ENCODE measurements at places on chromosomes 12 and 14.

DNA sequence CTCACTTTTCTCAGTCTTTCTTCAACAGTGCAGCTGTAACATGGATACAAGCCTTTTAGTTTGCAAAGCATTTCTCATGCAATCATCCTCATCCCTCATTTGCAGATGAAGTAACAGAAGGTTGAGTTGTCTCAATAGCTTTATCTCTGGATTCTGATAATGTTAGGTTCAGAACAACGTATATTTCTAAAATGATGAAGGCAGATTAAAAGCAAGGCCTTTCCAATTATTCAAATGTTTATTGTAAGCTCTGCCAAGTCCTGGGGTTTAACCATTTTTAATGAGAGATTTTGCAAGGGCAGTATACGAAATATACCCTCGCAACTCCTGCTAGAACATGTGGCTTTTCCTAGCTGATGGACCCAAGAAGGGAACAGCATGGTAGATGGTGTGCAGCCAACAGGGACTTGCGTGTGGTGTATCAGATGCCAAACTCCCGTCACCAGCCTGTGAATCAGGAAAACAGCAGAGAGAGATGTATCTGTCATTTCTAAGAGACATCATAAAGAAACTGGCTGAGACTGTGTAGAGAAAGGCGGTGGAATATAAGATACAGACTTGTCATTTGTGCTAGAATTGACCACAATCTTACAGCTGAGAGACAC lies 319.7 kb downstream of the MED13L start:
- DNase-seq = no peak

DNA sequence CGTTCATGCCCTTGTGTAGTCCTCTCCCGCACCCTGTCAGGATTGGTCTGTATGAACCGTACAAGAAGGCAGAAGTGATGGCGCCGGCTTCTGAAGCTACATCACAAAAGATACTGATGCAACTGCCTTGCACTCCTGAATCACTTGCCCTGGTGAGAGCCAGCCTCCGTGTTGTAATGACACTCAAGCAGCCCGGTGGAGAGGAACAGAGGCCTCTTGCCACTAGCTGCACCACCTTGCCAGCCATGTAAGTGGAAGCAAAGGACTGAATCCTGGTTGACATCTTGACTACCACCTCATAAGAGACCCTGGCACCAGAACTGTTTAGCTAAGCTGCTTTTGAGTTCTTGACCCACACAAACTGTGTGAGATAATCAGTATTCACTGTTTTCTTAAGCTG lies 266.0 kb downstream of the ERC1 start:
- no peak for DNase-seq

- DNase-seq = no peak
Observed at GRCh38 chr12:90515199-90516175, 439.5 kb downstream of the CCER1 start.

- DNase-seq = no peak
Observed at GRCh38 chr12:82149045-82149444, 209.1 kb downstream of the CCDC59 start.

DNA sequence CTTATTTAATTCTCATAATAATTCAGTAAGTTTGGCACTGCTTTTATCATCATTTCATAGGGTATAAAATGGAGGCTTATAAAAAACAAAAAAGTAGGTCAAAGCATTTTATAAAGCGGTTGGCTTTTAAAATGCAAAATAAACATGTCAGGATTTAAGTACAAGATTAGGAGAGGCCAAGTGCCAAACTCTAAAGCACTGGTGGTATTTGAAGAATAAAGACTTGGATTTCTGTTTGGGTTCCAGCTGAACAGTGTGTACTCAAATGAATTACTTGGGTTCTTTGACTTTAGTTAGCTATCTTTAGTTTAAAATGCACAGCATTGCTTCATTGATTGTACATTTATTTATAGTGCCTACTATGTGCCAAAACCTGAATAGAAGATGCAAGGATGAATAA lies 966.6 kb upstream of the SEL1L start:
- DNase-seq = no peak

- no peak for DNase-seq
Observed at GRCh38 chr14:88170333-88170732, 152.7 kb downstream of the KCNK10 start.

DNA sequence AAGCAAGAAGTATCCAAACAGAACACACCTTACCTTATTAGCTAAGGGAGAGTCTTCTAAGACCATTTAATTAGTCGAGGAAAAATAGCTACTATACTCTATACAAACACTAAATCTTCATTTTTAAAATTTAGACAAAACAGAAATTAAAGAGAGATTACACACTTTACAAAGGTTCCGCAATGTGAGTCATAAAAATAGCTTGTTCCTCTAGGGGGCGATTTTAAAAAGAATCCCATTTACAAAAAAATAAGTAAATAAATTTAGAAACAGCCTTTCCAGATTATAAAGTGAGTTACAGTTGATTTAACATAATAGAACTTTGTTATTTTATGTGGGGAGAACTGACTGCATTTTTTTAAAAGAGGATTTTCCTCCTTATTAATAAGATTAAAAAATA lies 201.6 kb downstream of the PAX9 start:
- DNase-seq = no peak

DNA sequence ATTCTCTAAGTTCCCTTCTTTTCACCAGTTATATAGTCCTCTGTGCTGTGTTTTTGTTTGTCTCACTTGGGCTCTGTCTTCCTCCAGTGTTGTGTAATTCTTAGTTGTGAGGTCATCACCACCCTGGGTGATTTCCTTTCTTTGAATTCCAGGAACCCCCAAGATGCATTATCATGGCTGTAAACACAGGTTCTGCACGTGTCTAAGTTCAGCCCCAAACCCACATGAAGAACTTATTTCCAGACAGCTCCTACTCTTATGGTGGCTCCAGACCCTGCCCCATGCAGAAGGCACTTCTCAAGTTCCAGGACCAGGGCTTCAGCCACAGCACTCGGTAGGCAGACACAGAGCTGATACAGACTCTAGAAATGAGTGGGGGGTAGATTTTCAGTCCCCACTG lies 560.5 kb downstream of the BCL11B start:
- DNase-seq = peak; percentile 12

GRCh38 chr12:80912901-80913770 lies 24.6 kb downstream of the LIN7A start:
- DNase-seq = no peak

DNA sequence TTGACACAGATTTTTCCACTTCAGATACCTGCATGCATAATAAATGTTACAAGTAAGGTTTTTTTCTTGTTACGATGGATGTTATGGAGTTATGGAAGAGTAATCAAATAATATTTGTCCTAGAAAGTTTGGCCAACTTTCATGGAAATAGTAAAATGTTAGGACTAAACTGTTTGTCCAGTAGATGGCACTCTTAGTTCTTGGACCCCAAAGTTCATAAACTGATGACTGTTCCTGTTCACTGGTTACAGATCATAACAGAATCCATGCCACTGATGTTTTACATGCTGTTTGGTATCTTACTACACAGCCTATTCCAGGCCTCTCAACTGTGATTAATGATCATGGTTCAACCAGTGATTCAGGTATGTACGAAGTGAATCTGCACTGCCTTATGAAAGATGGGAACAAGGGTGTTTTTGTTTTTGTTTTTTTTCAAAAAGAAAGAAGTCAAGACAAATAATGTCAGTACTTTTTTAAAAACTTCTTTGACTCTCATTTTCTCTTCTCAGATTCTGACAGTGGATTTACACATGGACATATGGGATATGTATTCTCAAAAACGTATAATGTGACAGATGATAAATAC lies 48.8 kb upstream of the SLCO1C1 start:
- DNase-seq = no peak

DNA sequence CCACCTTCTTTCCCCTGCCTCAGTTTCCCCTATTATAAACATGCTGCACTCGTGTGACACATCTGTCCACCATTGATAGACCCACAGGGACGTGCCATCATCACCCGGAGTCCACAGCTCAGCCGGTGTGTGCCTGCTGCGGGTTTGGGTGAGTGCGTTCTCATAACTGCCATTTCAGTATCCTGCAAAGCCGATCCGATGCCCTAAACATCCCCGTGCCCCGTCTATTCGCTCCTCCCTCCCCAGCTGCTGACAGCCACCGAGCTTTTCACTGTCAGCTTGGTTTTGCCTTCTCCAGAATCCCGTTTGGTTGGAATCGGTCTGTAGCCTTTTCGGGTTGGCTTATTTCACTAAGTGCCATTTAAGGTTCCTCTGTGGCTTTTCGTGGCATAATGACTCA lies 3.9 kb downstream of the LRCOL1 start:
- DNase-seq = no peak

DNA sequence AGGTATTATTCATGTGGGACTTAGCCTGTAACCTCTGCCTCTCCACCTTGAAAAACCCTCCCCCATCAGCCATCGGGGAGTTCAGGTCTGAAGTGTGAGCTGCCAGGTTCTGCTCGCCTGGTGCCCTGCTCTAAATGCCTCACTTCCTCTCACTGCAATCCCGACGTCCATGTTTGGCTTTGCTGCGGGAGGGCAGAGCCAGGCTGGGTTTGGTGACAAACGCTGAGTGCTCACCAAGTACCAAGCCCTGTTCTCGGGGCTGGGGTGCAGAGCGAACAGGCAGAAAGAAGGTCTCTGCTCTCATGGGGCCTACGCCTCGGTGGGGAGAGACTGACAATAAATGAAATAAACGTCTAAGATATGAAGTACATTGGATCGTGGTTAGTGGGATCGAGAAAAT lies 2.1 kb upstream of the ADGRD1 start:
- no peak for DNase-seq

DNA sequence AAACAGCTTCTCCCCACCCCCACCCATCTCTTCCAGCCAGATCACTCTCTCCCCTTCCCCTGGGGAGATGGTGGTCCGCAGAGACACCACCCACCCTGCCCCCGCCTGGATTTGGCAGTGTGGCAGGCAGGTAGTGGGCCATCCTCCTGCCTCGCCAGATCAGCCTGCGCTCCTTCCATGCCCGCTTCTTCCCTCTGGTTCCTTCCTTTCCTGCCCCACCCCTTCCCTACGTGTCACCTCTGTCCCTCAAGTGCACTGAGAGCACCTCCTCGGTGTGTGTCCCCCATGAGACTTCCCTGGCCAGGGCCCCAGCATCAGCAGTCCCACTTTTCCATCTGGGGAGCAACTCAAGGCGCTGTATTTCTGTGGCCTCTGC lies 632 bp downstream of the NYNRIN start:
- DNase-seq = no peak

DNA sequence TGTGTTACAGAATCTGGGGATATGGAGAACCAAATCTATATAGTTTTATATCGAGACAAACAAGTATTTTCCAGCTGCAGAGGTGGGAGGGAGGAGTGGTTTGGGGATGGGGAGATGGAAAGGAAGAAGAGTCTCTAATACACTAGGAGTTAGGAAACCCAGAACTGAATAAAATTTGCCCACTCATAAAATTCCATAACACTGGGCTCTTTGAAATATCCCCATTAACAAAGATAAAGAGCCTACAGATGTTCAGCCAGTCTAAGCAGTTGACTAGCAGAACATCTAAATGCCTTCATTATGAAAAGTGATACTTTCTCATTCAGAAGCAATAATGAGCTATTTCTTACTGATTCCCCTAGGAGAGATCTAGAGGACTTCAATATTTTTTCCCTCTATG lies 151.7 kb upstream of the GZMB start:
- DNase-seq = no peak

DNA sequence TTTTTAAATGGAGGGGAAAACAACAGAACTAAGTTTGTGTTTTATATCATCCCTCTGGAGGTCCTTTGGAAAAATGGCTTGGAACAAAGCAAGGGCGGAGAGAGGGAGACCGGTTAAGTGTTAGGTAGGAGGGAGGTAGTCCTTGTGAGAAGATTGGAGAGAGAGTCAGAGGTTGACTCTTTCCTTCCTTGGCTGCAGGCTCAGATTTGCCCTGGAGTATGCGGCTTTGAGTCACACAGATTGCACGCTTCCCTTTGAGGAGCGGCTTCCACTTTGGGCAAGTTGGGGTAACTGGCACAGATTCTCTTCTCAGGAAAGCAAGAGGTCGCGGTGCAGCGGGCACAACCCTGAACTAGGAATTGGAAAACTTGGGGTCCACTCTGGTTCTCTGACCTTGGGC lies 9.9 kb downstream of the SOCS2 start:
- DNase-seq = no peak

DNA sequence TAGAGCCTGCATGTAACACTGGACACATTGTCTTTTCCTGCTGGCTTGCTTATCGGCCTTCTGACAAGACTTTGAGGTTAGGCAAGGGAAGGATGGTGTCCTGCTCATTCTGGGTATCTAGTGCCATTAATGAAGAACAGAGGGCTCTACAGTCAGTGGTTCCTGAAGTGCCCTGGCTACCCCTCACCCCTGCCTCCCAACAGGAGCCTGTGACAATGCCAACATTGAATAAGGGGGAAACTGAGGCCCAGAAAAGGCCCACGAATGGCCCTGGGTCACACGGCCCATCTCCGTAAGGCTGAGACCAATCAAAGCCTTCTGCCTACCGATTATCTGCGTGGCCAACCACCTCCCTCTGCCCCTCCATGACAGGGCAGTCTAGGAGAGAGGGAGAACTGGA lies 2.1 kb downstream of the IFI27L2 start:
- DNase-seq = no peak

DNA sequence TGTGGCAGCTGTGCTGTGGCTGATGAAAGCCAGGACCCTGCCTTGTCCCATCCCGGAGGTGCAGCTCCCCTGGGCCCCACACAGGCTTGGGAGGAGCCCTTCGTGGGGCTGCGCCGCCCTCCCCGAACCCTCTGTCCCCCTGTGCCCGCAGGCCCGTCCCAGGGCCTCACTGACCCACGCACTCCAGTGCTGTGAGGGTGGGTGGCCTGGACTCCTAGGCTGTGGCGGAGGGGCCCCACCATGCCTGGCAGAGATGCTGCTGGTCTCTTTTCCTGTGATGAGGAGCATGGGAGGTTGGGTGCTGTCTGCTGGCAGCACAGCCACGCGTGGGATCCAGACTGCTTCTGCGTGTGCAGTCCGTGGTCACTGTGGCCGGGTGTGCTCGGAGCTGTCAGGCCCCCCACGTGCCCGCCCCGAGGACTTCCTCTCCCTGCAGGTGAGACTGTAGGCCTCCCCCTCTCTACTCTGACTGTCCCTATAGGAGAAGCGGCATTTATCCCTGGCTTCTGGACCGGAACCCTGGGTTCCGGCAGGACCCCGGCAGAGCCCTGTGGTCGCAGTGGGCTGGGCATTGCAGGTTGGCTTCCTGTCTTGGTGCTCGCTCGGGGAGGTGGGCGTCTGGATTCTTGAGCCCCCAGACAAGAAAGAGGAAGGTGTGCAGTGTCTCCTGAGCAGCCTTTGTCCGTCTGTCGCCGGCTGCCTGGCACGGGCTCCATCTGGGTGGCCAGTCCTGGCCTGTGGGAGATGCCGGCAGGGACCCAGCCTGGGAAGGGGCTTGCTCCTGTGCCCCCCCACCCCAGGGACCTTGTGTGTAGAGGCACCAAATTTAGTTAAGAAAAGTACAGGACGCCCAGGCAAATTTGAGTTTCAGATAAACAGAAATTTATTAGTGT lies 2.3 kb downstream of the MTA1 start:
- no peak for DNase-seq

- no peak for DNase-seq
Observed at GRCh38 chr12:117192057-117192456, 1.8 kb upstream of the FBXO21 start.

- DNase-seq = no peak
Observed at GRCh38 chr12:43318021-43318420, 234.0 kb downstream of the ADAMTS20 start.

Measured in central memory CD4-positive, alpha-beta T cell (primary cell).